ENCODE measurements at places on chromosomes 6 and 20.
A peak's percentile ranks its signal among the peaks of the same experiment; 100 is the strongest.

GRCh38 chr20:57330998-57331397 is 1.4 kb downstream of the SPO11 start:
- DNase-seq: no peak

DNA sequence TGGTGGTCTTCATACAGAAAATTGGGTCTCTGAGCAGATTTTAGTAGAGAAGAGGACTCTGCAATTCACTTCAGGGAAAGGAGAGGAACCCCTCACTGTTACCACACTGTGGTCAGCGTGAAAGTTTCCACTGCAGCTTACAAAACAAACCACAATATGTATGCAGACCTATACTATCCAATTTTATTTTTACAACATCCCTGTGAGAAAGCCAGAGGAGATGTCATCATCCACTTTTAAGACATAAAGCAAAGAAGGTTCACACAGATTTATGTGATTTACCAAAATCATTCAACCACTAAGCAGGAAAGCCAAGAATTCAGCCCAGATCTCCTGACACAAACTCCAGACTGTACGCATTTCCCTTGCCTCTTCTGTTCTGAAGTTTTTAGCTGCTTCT is 442.4 kb downstream of the FRK start:
- DNase-seq: no peak

DNA sequence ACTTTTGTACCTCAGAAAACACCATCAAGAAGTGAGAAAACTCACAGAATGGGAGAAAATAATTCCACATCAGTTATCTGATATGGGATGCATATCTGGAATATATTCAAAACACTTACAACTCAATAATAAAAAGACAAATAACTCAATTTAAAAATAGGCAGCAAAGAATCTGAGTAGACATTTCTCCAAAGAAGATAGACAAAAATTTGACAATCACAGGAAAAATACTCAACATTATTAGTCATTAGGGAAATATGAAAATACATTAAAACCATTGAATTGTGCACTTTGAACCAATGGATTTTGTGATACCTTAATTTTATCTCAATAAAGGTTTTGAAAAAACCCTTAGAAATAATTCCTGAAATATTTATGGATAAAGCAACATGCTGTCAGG is 36.9 kb upstream of the STMND1 start:
- no peak for DNase-seq

GRCh38 chr6:168197636-168198301 is 118.8 kb upstream of the FRMD1 start:
- DNase-seq: no peak

DNA sequence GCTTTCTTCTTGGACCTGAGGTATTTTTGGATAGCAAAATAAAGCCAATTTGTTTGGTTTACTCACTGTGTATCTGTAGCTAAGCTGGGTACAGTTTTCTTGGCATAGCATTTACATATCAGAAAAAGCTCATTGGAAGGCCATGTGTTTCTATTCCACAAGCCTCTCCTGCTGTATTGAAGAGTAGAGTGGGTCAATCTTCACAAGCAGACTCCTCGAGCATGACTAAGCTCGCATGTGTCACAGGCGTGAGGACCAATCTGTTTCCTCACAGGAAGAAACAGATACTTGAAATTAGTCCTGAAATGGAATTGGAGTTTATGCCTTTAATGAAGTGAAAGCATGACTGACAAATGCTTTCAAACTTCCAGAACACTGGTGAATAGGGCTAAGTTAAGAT is 1279.0 kb upstream of the MAP3K7 start:
- no peak for DNase-seq

GRCh38 chr6:81984599-81984998 is 232.1 kb upstream of the TENT5A start:
- no peak for DNase-seq

DNA sequence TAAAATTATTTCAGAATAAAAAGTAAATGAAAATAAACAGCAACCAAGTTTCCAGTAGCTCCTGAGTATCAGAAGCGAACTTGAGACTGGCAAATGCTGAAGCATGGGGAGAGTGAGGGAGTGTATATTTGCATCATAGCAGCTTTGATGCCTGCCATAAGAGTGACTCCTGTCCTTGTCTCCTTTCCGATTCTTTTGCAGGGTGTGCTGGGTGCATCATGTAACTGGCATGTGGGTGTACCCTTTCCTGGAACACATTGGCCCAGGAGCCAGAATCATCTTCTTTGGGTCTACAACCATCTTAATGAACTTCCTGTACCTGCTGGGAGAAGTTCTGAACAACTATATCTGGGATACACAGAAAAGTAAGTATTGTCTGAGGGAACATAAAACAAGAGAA is 117.4 kb downstream of the ADAT2 start:
- DNase-seq: no peak

DNA sequence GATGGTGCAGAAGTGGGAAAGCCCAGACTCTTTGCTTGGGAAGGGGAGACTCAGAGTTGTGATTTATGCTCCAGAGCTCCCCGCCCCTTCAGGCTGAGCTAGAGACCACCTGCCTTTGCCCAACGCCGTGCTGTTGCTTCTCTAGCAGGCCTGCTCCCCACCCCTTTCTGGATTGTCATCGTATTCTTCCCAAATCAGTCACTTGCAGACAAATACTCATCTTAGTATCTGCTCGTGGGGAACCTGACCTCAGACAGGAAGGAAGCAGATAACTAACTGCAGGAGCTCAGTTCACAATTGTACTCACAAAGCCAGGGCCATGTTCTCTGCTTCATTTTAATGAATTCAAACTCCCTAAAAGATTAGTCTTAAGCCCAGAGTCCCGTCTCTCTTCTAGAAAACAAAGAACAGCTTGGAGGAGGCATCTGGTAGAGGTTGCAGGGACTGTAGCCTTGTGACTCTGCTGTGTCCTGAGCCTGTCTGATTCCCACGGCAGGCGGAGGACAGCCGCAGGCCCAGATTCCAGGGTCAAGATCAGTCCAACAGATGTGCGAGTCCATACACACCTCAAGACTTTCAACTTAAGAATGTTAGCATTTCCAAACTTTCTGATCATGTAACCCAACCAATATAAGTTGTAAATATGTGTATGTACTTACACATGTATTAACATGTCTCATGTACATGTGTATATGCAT is 57.2 kb upstream of the GGTLC1 start:
- no peak for DNase-seq

DNA sequence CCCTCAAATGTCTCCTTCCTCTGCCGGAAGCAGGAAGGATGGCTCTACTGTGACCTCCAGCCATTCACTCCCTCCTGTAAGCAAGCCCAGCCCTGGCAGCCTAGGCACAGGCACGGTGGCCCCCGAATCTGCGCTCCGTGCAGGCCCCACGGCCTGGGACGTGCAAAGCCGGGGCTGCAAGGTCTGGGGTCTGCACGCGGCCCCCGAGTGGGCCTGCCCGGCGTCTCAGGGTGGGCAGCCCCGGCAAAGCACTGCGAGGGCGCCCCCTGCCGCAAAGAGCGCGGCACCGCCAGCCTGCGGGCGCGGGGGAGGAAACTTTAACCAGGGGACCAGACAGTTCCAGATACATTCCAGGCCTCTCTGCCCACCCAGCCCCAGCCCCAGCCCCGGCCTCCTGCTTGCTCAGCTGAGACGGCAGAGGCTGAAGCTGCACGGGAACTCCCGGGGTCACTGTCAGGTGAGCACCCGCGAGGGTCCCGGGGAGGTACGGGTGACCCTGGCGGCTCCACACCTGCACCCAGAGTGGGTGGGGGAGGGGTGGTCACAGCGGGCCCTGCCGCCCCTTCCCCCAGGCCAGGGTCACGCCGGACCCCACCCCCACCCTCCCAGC is 98.8 kb downstream of the ASXL1 start:
- DNase-seq: peak; percentile 56

DNA sequence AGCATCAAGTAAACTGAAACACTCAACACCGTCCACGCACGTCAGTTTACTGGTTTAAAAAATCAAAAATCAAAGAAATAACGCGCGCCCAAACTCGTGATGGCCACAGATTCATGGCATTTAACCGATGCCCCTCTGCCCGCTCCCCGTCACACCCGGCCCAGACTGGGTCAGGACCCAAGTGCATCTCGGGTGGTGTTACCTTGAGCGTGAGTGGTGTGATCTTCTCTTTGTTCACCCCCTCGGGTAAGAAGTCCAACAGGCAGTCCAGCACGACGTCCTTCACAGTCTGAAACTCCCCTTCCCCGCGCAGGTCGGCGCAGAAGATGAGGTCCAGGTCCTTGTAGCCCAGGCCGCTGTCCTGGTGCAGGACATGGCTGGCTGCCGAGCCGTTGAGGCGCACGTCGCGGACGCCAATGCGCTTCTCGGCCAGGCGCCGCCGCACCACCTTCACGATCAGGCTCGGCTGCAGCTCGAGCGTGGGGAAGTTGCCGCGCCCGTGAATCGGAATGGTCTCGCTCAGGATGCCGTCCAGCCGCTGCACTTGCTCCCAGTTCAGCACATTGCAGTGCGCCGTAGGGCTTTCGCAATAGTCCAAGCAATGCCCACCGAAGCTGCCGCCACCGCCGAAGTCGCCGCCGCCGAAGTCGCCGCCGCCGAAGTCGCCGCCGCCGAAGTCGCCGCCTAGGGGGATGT is 945 bp downstream of the TENT5A start:
- DNase-seq: peak; percentile 33

- DNase-seq: no peak
These were observed 369.0 kb downstream of the SYNE1 start for GRCh38 chr6:152267967-152268845.

- no peak for DNase-seq
These were observed 553.9 kb upstream of the POU3F2 start for GRCh38 chr6:98280492-98280891.

- no peak for DNase-seq
These were observed 1.7 kb upstream of the PDE10A start for GRCh38 chr6:165664559-165665383.

- no peak for DNase-seq
These were observed 37.6 kb downstream of the MOCS1 start for GRCh38 chr6:39896701-39897100.

GRCh38 chr6:50843842-50844241 is 25.2 kb downstream of the TFAP2B start:
- DNase-seq: no peak

DNA sequence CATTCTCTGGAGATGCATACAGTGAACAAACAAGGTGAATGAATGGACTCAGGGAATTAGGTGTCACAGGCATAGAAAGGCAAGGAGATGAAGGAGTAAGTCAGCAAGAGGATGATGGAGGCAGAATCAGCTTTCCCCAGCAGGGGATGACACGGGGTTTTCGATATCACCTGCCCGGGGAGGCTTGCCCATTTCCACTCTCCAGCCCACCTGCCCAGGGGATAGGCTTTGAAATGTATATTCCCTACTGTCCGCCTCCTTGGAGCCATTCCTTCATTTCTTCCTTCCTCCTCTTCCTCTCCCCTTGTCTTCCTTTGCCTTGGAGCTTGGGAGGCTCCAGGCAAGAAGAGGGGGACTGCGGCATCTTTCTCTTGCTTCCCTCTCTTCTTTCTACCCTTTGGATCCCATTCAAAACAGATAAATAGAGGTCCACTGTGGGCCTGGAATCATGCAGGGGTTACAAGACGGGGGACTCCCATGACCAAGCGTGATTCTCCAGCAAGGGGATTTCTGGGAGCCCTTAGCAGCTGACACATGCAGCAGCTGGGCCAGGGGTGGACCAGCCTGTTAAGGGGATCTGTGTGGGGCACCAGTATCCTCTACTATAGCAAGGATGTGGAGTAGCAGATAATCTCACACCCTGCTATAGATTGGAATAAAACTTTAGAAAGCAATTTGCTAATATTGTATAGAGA is 23.5 kb upstream of the RNF24 start:
- no peak for DNase-seq

DNA sequence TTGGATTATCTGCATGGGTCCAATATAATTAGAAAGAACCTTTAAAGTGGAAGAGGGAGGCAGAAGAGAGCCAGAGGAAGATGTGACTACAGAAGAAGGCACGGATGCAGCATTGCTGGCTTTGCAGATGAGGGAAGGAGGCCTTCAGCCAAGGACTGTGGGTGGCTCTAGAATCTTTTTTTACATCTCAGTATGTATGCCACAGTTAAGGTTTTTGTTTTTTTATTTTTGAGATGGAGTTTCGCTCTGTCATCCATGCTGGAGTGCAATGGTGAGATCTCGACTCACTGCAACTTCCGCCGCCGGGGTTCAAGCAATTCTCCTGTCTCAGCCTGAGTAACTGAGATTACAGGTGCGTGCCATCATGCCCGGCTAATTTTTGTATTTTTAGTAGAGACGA is 49.3 kb downstream of the MCM8 start:
- no peak for DNase-seq

DNA sequence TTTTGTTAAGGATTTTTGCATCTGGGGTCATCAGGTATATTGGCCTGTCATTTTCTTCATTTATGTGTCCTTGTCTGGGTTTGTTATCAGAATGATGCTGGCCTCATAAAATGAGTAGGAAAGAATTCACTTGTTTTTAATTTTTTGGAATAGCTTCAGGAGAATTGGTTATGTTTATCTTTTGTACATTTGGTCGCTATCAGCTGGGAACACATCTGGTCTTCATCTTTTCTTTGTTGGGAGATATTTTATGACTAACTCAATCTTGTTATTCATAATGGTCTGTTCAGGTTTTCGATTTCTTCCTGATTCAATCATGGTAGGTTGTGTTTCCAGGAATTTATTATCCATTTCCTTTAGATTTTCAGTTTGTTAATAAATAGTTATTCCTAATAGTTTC is 207.5 kb upstream of the ASCC3 start:
- DNase-seq: no peak

DNA sequence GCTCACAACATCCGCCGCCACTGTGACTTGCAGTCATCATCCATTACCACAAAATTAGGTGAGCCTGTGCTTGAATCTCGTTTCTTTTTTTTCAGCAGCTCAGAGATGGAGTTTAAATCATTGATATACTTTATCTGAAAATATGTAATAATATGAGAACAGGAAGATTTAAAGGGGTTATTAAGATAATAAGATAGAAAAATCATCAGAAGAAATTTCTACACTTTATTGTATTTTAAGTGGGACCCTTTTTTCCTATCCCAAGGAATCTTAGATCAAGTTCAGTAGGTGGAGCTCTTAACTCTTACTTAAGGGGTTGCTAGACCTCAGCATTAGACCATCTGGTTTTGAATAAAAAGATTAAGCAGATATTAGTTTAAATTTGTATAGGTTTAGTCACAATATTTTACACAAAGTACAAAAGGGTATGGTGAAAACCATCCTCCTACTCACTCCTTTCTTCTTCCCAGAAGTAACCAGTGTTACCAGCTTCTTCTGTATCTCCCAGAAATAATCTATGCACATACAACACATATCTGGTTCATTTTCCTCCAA is 9.4 kb upstream of the NCOA7 start:
- peak; percentile 56 for DNase-seq

DNA sequence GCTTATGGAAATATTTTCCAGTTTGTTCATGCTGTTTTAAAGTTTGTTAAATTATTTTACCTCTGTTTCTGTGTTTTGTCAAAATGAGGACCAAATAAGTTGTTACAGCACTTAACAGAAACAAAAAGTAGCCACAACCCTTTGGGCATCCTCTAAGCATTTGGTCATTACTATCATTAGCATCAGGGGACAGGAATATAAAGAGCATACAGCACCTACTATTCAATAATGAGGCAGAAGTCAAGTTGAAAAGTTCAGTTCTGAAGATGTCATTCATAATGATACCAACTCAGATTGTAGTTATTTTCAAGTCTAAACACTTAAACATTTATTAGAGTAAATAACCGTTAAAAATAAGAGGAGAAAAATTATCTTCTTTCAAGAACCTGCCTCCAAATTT is 862.3 kb upstream of the FLRT3 start:
- no peak for DNase-seq

- DNase-seq: peak; percentile 43
These were observed 224.8 kb upstream of the MARCKS start for GRCh38 chr6:113632220-113632864.
